Esophagus mucosa (tissue), 1 donor: ENCODE measurements at places on chromosomes 7 and 10.

DNA sequence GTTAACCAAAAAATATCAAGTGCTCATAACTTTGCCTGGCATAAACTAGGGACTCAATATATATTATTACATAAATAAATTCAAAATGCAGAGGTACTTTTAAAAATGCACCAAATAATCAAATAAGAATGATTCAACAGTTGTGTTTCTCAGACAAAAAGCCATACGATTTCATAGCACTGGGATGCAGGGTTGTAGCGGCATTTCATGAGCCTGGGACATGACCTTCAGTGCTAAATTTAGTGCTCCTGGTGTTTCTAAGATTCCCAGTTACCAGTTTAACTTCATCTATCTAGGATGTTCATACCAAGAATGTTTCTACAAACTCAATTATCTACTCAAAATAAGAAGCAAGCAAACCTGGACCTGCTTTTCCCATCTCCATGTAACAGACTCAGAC lies 4.0 kb downstream of the JAZF1 start:
- no peak for ATAC-seq

GRCh38 chr7:136144182-136144581 lies 167.0 kb upstream of the MTPN start:
- no peak for ATAC-seq

- no peak for ATAC-seq
Measured at GRCh38 chr7:51023547-51023946, 240.9 kb upstream of the GRB10 start.

GRCh38 chr7:132544025-132544424 lies 32.2 kb downstream of the PLXNA4 start:
- no peak for ATAC-seq

DNA sequence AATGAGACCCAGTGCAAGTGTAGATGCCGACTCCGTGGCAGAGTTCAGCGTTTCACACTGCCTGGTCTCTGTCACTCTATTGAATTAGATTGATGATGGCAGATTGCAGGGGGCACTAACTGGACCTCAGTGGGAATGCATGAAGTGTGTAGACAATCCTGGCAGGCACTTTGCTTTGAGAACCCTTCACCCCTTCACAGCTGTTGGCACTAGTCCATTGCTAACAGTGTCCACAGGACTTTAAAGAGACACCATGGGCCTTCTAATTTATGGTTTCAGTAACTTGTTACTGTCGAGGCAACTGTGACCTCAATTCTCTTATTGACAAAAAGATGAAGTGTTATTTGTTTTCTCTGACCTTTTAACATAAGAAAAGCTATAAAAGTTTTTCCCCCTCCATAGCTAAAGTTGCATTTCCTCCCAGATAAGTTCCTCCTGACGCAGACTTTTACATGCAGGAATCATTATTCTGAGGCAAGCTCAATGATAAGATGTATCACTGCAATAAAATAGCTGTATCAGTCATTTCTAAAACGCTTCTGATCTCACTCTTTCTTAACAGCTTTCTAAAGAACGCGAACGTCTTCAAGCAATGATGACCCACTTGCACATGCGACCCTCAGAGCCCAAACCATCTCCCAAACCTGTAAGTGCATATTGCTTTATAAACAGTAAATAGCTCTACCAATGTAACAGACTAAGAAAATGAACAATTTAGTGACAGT lies 238.9 kb downstream of the FOXP2 start:
- no peak for ATAC-seq

GRCh38 chr10:132248455-132249225 lies 59.1 kb downstream of the STK32C start:
- ATAC-seq: peak; percentile 78

DNA sequence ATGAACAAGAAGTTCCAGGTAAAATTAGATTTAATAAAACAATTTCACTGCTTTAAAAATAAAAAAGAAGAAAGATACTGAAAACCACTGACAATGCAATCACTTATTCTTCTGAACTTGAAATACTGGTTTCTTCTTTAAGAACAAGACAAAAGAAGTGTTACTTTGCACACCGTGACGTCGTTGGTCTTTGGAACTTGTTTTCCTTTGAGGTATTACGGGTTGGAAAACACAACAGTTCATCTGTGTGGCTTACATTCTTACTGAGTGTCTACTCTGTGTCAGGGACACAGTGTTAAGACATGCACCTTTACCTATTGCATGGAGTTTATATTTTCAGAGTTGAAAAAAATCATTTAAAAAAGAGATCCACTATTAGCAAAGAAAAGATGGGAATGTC lies 41.3 kb upstream of the UCN3 start:
- ATAC-seq: peak; percentile 87

DNA sequence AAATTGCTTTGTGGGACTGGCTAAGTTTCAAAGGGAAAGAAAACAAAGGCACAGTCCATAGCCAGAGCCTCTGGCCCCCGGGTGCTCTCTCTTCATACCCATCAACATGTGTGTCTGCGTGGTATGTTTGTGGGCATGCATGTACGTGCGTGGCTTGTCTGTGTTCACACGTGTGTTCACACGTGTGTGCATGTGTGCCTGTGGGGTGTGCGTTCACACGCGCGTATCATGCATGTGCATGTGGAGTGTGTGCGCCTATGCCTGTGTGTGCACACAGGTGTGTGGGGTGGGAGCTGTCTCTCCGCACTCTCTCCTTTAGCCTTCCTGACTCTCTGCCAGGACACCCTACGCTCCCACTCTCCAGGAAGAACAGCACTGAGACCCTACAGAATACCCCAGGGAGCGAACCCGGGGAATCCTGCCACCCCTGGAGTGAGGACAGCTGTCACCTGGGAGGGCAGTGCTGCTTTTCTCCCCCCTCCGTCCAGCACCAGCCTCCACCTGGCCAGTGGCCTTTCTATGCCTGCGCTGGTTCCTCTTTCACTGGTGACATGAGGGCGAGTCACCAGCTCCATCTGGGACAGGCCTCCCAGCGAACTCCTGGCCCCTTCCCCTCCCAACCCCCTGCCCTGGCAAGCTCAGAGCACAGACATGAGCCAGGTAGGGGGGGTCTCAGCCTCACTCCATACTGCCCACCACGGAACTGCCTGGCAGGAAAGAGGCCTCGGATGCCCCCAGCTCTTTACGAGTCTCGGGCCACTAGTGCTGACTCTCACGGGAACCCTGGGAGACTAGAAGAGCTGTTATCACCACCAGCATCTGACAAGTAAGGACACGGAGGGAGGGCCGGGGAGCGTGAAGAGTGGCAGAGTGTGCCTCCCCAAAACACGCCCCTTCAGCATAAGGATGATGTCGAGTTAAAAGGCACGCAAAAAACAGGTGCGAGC lies 16.5 kb downstream of the WDR86 start:
- no peak for ATAC-seq

GRCh38 chr7:105764506-105764905 lies 111.9 kb downstream of the ATXN7L1 start:
- ATAC-seq: no peak

GRCh38 chr7:73799282-73800141 lies 29.4 kb upstream of the CLDN3 start:
- no peak for ATAC-seq

- no peak for ATAC-seq
Measured at GRCh38 chr7:135260930-135261721, 27.5 kb downstream of the STRA8 start.

- ATAC-seq: no peak
Measured at GRCh38 chr10:49568235-49568634, 29.3 kb upstream of the ERCC6 start.

GRCh38 chr10:12934777-12935176 lies 66.7 kb downstream of the CCDC3 start:
- peak; percentile 89 for ATAC-seq

GRCh38 chr10:16952610-16953009 lies 135.4 kb upstream of the RSU1 start:
- no peak for ATAC-seq

- ATAC-seq: no peak
Measured at GRCh38 chr7:88001744-88002530, 67.9 kb downstream of the ADAM22 start.

- no peak for ATAC-seq
Measured at GRCh38 chr7:66927348-66927948, 6.4 kb downstream of the TMEM248 start.

DNA sequence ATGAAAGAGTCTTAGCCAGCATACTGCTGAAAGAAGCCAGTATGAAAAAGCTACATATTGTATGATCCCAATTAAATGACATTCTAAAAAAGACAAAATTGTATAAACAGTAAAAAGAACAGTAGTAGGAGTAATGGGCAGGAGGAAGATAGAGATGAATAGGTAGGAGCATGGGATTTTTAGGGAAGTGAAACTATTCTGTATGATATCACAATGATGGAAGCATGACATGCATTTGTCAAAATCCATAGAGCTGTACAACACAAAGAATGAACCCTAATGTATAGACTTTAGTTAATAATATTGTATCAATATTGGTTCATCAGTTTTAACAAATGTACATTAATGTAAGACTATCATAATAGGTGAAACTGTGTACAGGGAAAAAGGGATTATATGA lies 147.9 kb downstream of the IMMP2L start:
- ATAC-seq: no peak

DNA sequence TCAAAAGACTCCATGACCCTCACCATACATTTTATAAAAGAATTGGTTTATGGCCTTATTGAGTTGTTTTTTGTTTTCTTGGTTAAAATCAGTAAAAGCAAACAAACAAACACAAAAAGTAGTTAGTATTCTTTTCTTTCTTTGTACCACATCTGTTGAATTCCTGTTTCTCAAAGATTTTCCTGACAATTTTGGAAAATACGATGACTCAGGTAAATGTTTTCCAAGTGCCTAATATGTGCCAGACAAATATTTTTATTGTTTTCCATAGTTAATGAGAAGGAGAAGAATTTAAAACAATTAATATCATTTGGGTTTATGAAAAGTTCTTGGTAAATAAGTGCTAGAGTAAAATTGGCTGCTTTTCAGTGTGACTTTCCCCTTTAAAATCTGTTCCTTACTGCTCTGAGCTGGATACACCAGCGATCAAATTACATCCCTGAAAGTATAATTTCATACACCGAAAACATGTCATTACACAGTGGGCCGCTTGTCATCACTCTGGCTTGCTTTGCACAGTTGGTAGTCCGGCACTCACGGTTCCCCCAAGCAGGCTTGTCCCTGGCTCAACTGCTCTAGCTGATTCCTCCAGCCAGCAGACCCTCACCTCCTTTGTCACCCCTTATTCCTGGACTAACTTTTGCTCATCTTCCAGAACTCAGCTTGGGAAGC lies 80.5 kb downstream of the TBXAS1 start:
- ATAC-seq: no peak

- ATAC-seq: peak; percentile 69
Measured at GRCh38 chr10:93080350-93081046, 6.8 kb downstream of the CYP26A1 start.

DNA sequence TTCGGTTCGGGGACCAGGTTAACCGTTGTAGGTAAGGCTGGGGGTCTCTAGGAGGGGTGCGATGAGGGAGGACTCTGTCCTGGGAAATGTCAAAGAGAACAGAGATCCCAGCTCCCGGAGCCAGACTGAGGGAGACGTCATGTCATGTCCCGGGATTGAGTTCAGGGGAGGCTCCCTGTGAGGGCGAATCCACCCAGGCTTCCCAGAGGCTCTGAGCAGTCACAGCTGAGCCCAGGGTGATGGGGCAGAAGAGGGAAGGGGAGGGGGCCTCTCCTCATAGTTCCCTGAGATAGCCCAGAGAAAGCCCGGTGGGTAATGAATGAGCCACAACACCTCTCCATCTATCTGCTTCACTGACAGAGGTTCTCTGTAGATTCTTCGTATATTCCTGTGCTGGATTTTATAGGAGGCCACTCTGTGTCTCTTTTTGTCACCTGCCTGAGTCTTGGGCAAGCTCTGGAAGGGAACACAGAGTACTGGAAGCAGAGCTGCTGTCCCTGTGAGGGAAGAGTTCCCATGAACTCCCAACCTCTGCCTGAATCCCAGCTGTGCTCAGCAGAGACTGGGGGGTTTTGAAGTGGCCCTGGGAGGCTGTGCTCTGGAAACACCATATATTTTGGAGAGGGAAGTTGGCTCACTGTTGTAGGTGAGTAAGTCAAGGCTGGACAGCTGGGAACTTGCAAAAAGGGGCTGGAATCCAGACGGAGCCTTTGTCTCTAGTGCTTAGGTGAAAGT lies 16.4 kb downstream of the PRSS2 start:
- no peak for ATAC-seq

DNA sequence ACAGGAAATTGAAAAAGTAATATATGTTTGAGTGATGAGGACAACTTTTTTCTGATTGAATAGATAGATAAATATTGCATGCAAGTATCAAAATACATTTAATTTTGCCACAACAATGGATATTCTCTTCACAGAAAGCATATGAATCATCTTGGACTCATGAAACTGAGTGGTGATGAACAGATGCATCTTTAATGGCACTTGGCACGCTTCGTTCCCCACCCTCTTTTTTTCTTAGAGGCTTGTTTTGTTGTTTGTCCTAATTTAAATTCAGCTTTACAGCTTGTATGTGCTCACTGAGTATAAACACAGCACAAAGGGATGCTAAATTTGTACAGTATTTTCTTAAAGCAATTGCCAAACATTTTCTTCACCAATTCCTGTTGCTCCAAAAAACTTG lies 145.0 kb upstream of the YAE1 start:
- ATAC-seq: no peak

DNA sequence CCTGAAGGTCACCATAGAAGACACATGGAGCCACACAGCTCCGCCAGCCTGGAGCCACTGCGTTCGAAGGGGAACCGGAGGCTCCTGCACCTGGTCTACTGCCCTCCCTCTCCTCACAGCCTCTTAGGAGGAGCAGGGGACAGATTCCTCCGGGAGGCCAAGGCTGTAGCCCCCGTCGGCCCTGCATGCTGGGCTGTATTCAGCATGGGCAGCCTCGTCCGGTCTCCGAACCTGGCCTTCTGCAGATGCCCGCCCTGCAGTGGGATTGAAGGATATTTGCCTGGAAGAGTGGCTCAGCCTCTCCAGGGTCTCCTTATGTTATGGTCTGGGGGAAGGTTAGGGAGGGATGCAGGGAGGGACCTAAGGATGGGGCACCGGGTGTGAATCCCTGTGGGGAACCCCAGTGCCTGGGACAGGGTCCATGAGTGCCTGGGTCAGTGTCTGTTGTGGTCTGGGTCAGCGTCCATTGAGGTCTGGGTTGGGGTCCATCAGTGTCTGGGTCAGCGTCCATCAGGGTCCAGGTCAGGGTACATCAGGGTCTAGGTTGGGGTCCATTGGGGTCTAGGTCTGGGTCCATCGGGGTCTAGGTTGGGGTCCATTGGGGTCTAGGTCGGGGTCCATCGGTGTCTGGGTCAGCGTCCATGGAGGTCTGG lies 13.0 kb upstream of the SCART1 start:
- no peak for ATAC-seq

- no peak for ATAC-seq
Measured at GRCh38 chr7:71145906-71146901, 14.3 kb downstream of the GALNT17 start.

DNA sequence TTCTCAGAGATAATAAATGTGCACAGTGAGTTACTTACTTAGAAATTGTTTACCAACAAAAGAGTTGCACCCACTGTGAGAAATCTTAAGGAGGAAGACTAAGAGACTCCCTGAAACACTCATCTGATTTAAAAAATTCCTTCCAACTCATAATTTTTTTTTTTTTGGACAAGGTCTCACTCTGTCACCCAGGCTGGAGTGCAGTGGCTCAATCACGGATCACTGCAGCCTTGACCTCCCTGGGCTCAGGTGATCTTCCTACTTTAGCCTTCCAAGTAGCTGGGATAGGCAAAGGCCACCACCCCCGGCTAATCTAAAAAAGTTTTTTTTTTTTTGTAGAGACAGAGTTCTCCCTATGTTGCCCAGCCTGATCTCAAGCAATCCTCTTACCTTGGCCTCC lies 36.0 kb downstream of the MALSU1 start:
- no peak for ATAC-seq

GRCh38 chr10:87503886-87504285 lies 807 bp upstream of the MINPP1 start:
- ATAC-seq: peak; percentile 58
